ENCODE measurements at places on chromosomes 16 and 17. TPM values are rescaled to one million over a fixed set of nuclear protein-coding genes. Genes with fewer than 3 reads are reported as not detected.

DNA sequence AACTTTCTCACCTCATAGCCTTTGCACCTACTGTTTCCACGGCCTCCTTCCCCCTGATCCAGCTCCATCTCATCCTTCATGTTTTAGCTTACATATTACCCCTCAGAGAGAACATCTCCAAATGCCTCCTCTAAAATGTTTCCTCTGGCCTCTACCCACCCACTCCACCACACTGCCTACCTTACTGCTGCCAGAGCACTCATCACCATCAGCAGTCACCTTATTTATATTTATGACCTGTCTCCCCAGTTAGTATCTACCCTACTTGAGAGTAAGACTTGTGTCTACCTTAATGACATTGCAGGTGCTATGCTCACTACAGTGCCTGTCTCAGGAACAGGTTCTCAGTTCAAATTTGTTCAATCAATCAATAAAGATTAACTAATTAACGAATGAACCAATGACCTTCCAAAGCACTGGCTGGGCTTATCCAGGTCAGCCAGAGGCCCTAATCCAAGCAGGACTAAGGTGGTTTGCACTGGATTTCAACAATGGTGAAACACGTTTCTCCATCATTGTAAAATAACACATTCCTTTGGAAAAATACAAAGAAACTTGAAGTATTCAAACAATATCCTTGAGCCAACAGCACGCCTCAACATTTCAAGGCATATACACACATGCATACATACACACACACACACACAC lies 41.1 kb downstream of the AMFR start:
- peaks cover 9% of the 10 kb centered on the region for H3K36me3 ChIP-seq
- no peak for DNase-seq
- H3K4me1 ChIP-seq: no peaks in the 10 kb centered on the region

GRCh38 chr16:68274441-68274840 lies 10.1 kb downstream of the SLC7A6 start:
- peak overlapping the region; percentile 39 for H3K27ac ChIP-seq
- DNase-seq: no peak
- no peak overlapping the region for H3K4me3 ChIP-seq
- H3K36me3 ChIP-seq: peaks cover 8% of the 10 kb centered on the region
- H3K27me3 ChIP-seq: no peaks in the 10 kb centered on the region

- no peaks in the 10 kb centered on the region for H3K36me3 ChIP-seq
- no peak overlapping the region for H3K4me3 ChIP-seq
- peaks cover 2% of the 10 kb centered on the region for H3K4me1 ChIP-seq
- H3K27me3 ChIP-seq: no peaks in the 10 kb centered on the region
These were observed 404.1 kb downstream of the WWOX start for GRCh38 chr16:78503602-78504001.

The NRN1L gene
- total RNA-seq: not detected

- H3K27ac ChIP-seq: no peak overlapping the region
- H3K27me3 ChIP-seq: no peaks in the 10 kb centered on the region
- no peaks in the 10 kb centered on the region for H3K36me3 ChIP-seq
- H3K4me1 ChIP-seq: no peaks in the 10 kb centered on the region
These were observed 97.5 kb upstream of the ASIC2 start for GRCh38 chr17:33390479-33391176.

The CDH3 gene
- 0.81 TPM for total RNA-seq

The CACNG1 gene
- not detected for total RNA-seq

- no peak within 1 kb of the TSS for H3K27ac ChIP-seq
- no peaks in the 10 kb centered on the region for H3K36me3 ChIP-seq
- DNase-seq: peak; percentile 86
- peaks cover 3% of the 10 kb centered on the region for H3K4me1 ChIP-seq
- peak within 1 kb of the TSS; percentile 74 for H3K4me3 ChIP-seq
These were observed at the start of gene ABCA5 for GRCh38 chr17:69327060-69327831. TSS of gene ABCA5 (minus strand) at chr17:69327133. CDS start at chr17:69314415, 12,718 bp downstream.

The VKORC1 gene
- 75.7 TPM for total RNA-seq

DNA sequence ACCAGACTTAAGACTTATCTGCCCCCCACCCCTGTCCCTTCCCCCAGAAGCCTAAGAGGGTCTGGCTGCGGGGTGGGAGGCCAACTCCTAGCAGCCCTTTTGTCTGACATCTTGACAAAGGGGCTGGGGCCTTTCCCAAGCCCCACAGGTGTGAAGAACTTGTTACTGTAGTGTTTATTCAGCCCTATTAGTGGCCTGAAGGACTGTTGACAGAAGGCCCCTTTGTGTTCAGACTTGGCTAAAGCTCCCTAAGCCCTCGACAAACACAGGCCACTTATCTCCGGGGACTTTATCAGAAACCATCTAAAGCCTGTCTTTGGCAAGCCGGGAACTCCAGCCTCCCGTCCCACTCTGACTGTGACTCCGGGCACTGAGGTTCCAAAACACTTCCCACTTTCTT lies 129.8 kb downstream of the NTN1 start:
- no peaks in the 10 kb centered on the region for H3K36me3 ChIP-seq
- H3K27ac ChIP-seq: peak overlapping the region; percentile 72
- no peaks in the 10 kb centered on the region for H3K4me1 ChIP-seq
- H3K27me3 ChIP-seq: no peaks in the 10 kb centered on the region
- no peak overlapping the region for H3K4me3 ChIP-seq

The TP53TG3B gene
- not detected for total RNA-seq

The PDE6G gene
- total RNA-seq: not detected

- no peak for DNase-seq
- no peaks in the 10 kb centered on the region for H3K4me1 ChIP-seq
- no peaks in the 10 kb centered on the region for H3K36me3 ChIP-seq
These were observed 46.7 kb upstream of the C16orf82 start for GRCh38 chr16:27020031-27020430.

DNA sequence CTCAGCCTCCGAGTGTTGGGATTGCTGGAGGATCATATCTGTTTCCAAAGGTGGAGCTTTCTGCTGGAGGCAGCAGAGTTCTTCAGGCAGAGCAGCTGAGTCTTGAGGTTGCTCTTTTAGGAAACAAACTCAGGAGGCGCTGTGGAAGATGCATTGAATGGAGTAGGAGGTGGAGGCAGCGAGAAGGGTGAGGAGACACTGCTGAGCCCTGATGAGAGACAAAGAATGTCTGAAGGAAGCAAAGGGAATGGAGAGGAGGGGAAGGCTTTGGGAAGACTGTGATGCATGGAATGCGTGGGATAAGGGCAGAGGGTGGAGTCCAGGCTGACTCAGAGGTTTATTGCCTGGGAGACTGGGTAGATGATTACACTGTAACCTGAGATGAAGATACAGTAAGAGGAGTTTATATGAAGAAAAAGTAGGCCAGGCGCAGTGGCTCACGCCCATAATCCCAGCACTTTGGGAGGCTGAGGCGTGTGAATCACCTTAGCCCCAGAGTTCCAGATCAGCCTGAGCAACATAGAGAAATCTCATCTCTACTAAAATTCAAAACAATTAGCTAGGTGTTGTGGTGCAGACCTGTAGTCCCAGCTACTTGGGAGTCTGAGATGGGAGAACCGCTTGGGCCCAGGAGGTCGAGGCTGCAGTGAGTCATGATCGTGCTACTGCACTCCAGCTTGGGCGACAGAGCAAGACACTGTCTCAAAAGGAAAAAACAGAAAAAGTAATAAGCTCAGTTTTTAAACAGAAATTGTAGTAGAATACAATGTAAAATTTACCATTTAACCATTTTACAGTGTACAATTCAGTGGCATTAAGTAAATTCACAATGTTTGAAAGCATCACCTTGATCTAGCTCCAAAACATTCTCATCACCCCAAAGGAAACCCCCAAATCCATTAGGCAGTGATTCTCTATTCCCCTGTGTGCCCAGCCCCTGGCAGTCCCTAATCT lies 17.8 kb upstream of the TMEM219 start:
- H3K27ac ChIP-seq: no peak overlapping the region
- no peaks in the 10 kb centered on the region for H3K27me3 ChIP-seq
- H3K4me3 ChIP-seq: no peak overlapping the region
- peak; percentile 65 for DNase-seq
- no peaks in the 10 kb centered on the region for H3K4me1 ChIP-seq

DNA sequence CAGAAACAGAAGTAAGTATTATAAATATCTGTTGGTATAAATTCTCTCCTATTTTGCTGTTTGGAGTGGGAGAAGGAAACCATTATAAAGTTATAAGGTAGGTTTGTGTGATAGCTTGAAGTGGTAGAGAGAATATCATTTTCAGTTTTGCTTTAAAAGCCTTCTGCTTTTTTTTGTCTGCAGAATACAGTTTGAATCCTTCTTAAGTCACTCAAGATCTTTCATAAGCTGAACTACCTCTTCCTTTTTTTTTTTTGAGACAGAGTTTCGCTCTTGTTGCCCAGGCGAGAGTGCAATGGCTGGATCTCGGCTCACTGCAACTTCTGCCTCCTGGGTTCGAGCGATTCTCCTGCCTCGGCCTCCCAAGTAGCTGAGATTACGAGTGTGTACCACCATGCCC lies 9.0 kb downstream of the ATAD5 start:
- H3K27ac ChIP-seq: no peak overlapping the region
- no peaks in the 10 kb centered on the region for H3K27me3 ChIP-seq
- no peak for DNase-seq
- no peaks in the 10 kb centered on the region for H3K36me3 ChIP-seq
- no peak overlapping the region for H3K4me3 ChIP-seq

DNA sequence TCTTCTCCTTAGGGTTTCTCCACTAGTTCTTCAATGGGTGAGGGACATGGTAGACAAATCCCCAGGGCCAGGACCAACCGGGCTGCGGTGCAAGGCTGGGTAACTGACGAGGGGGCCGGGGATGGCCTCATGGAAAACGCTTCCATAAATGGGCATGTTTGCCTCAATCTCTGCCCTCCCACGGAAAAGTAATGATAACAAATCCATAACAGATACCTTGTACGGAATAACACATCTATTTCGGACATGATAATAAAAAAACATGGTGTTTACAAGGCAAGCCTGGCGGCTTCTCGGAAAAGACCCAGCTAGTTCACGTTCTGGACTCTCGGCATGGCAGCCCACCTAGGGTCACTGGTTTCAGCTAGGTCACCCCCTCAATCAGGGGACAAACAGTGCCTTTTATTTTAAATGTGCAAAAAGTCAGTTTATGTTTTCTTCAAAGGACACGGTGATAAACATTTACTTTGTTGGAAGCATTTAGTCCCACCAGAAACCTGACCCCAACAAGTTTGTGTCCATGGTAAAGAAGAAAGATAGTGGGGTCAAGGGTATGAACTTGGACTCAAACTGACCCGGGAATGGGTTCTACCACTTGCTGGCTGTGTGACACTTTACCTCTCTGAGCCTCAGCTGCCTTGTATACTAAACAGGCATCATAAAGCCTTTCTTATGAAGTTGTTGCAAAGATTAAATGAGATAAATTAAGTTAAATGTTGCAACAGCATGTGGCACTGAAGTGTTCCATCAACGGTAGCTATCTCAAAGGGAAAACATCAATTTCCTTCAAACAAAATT lies 1.7 kb downstream of the MYH11 start:
- H3K4me3 ChIP-seq: peak overlapping the region; percentile 83
- peak overlapping the region; percentile 97 for H3K27ac ChIP-seq
- H3K36me3 ChIP-seq: no peaks in the 10 kb centered on the region
- peak; percentile 68 for DNase-seq
- H3K4me1 ChIP-seq: no peaks in the 10 kb centered on the region
- no peaks in the 10 kb centered on the region for H3K27me3 ChIP-seq

- DNase-seq: no peak
- H3K36me3 ChIP-seq: no peaks in the 10 kb centered on the region
- H3K4me3 ChIP-seq: no peak overlapping the region
- H3K27ac ChIP-seq: no peak overlapping the region
- H3K27me3 ChIP-seq: no peaks in the 10 kb centered on the region
- H3K4me1 ChIP-seq: no peaks in the 10 kb centered on the region
These were observed 40.3 kb downstream of the SDK2 start for GRCh38 chr17:73603971-73604370.

- no peak overlapping the region for H3K27ac ChIP-seq
- H3K27me3 ChIP-seq: no peaks in the 10 kb centered on the region
- no peaks in the 10 kb centered on the region for H3K4me1 ChIP-seq
- no peak for DNase-seq
These were observed 148.5 kb upstream of the XYLT1 start for GRCh38 chr16:17619261-17619660.

DNA sequence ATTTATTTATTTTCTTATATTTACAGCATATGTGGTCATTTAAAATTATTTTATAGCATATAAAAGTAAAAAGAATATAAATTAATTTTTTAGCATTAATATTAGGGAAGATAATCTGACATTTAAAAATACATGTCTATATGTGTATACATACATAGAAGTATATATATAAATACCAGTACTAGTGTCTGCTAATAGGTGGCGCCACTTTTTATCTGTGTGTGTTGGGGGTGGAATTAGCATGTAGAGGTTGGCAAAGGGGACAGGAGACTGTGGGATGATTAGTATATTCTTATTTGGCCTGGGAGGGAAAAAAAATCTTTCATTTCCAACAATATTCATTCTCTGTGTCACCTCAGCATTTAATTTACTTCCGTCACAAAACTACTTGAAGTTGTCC lies 359.1 kb downstream of the WWOX start:
- no peaks in the 10 kb centered on the region for H3K36me3 ChIP-seq
- H3K27me3 ChIP-seq: no peaks in the 10 kb centered on the region
- peaks cover 16% of the 10 kb centered on the region for H3K4me1 ChIP-seq
- no peak overlapping the region for H3K27ac ChIP-seq
- no peak overlapping the region for H3K4me3 ChIP-seq

The TERB1 gene
- total RNA-seq: not detected

DNA sequence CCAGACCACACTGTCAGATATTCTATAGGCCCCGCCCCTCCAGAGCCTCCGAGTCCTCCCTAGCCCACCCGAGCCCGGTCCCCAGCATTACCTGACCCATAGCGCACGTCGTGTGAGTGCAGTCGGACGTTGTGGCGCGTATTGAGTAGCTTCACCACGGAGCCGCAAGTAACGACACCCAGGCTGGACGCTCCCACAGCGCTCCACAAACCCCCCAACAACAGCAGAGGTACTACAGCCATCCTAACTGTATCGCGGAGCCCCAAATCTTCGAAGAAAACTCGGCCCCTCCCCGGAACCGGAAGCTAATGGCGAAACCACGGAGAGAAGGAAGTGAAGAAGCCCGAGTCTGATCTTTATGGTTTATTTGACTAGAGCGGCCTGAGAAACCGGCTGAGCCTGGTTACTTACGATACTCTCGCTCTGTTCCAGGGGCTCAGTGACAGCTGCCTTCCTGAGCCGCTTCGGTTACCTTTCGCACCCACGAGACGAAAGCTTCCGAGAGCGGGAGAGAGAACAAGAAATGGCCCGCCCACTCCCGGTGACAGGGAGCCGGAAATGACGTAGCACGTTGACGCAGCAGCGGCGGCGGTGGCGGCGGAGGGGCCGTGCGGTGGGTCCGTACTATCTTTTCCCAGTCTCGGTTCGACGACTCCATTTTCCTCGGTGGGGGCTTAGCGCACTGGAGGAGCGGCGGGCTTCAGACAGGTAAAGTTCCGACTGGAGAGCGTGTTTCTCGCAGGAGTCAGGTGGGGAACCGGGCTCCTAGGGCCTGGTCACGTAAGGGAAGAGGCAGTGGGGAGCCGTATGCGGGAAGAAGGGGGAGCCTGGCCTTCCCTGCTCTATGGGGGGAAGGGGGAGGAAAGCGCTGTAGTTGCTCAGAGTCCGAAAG lies at the start of the genes SDF2 and SUPT6H:
Gene SDF2, minus strand, starts transcription at position 272 of the 892 bp plus-strand sequence. Its CDS starts 30 bp downstream, at position 242.
Gene SUPT6H, plus strand, starts transcription at position 571 of the 892 bp plus-strand sequence. CDS start 11,197 bp downstream, outside the sequence.
- DNase-seq: peak; percentile 98
- H3K27me3 ChIP-seq: no peaks in the 10 kb centered on the region
- peak within 1 kb of the TSS; percentile 65 for H3K4me3 ChIP-seq
- H3K27ac ChIP-seq: peak within 1 kb of the TSS; percentile 23
- no peaks in the 10 kb centered on the region for H3K4me1 ChIP-seq
- no peaks in the 10 kb centered on the region for H3K36me3 ChIP-seq
